Stimulated activated CD4-positive, alpha-beta T cell treated with anti-CD3 and anti-CD28 coated beads, Interleukin-1b, Interleukin-23, amount 100 ng/mL, for 1 hour (primary cell): ENCODE measurements at places on chromosomes 11 and 22.

DNA sequence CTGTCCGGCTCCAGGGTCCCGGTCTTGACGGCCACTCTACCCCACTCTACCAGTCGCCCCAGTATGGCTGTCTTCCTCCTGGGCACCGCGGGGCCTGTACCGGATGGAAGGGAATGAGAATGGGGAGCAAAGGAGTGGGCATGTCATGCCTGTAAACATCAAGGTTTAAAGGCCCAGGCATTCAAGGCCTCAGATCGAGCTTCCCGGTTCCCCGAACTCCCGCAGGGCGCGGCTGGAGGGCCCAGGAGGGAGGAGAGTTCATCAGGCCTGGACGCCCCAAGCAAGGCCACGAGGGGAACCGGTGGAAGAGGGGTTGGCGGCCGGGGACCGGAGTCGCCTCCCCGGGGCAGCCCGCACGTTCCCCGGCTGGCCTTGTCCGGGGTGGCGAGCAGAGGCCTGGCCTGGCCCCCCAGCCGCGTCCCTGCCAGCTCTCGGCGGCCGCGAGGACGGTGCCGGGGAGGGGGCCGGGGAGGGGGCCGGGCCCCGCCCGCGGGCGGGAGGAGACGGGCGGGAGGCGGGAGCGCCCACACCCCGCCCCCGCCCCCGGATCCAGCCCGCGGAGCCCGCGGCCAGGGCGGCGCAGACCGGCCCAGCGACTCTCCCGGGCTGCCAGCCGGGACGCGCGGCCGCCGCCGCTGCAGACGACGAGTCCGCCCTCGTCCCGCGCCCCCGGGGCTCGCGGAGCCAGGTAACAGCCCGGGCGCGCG, at the start of gene CDC42EP1:
CDC42EP1 (plus strand) TSS at position 580 of the 707 bp plus-strand sequence. CDS start 5,870 bp downstream, outside the sequence.
- no peak for DNase-seq

DNA sequence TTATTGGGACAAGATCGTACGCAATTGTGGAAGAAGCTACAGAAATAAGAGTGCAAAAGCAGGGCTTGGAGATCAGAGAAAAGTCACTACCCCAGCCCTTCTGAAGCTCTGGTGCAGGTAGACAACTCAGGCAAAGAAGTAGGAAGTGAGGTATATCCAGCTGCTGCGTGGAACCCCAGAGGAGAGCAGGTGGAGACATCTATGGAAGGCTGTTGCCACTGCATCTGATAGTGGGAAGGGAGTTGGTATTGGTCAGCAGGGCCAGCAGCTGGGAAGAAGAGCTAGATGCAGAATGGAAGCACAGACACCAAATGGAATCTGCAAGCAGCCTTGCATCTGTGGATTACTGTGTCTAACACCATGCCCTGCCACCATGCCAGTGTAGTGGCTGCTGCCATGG, 165.1 kb downstream of the WNT11 start:
- DNase-seq, result no peak

DNA sequence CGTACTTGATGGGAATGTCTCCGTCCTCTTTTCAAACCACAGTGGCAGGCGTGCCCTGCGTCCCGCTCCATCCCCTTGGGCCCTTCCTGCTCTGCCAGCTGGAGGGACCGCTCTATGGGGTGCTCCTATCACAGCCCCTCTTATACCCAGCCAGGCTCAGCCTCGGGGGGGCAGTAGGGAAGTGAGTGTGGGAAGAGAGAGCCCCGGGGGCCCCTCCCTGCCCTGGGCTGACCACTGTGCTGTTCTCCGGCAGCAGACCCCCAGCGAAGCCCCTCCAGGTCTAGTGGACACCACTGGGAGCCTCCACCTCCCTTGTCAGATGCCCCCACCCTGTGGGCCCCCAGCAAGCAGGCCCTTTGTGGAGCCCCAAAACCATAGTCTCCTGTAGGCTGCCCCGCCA, 572.5 kb downstream of the BRD1 start:
- DNase-seq, result no peak

GRCh38 chr11:118175993-118176777, at the start of gene SCN2B:
SCN2B (minus strand) TSS chr11:118176639; CDS start chr11:118176431, 208 bp downstream.
- no peak for DNase-seq

GRCh38 chr11:82906236-82906635, 4.7 kb downstream of the DDIAS start:
- no peak for DNase-seq

DNA sequence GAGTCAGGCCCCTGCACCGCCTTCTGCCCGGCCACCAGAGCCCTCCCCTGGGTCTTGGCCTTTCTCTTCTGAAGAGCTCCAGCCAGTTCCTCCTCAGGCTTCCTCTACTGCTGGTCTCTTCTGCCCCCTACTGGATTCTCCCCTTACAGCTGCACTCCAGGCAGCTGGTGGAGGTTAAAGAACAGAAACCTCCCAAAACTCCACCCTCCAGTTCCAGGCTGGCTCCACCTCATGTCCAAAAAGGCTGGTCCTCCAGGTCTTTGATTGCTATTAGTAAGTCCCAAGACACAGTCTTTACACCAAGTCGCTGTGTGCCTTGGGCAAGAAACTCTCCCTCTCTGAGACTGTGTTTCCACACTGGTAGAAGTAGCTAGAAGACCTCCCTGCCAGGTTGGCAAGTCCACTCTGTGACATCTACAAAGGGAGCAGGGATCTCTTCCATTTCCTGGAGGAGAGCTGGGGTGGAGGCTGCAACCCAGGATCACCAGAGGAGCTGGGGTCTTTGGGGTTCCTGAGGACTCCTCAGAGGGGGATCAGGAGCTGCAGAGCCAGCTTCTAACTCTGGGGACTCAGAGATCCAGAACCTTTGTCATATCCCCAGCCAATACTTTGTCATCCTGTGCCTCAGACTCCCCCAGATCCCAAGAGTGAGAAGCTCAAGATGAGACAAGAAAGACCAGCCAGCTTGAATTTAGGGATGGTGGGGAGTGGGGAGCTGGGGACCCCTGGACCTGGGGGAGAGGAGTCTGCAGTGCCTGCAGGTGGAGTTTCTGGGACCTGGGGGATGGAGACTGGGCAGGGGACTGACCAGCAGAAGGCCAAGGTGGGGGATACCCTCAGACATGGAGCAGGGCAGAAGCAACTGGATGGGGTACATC, 3.4 kb upstream of the IGLL5 start:
- peak; percentile 27 for DNase-seq

DNA sequence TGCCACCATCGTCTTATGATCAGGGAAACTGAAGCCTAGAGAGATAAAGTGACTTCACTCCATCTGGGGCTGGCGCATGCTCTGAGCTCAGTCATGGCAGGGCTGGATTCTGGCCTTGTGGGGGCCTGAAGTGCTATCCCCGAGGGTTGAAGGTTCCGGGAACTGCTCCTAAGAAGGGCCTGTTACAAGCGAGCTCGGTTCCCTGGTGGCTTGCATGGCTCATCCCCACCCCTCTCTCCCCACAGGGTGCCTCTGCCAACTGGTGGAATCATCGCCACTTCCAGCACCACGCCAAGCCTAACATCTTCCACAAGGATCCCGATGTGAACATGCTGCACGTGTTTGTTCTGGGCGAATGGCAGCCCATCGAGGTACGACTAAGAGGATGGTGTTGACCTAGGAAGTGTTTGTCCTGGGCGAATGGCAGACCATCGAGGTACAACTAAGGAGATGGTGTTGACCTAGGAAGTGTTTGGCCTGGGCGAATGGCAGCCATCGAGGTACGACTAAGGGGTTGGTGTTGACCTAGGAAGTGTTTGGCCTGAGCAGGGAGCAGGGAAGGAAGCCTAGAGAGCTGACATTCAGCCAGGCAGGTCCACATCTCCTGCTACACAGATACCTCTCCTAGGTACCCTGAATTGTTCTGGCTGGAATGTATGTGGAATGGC, 19.9 kb downstream of the FADS2 start:
- DNase-seq, result no peak

DNA sequence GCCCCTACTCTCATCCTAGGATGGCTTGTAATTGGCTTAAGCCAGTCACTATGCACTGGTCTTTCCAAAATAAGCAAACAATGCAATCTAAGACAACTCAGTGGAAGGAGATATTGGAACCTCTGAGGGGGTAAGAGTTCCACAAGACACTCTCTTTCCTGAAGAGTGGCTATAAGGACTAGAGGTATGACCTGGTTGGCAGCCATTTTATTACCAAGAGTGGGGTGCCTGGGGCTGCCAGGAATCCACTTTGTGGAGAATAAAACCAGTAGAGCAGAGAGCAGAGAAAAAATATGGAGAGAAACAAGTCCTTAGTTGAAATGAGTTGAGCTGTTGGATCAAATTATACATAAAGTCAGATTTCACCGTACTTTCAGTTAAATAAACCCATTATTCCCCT, 38.8 kb upstream of the CAPRIN1 start:
- no peak for DNase-seq

- no peak for DNase-seq
Measured at GRCh38 chr11:68077617-68078582, 39.1 kb downstream of the TCIRG1 start.

DNA sequence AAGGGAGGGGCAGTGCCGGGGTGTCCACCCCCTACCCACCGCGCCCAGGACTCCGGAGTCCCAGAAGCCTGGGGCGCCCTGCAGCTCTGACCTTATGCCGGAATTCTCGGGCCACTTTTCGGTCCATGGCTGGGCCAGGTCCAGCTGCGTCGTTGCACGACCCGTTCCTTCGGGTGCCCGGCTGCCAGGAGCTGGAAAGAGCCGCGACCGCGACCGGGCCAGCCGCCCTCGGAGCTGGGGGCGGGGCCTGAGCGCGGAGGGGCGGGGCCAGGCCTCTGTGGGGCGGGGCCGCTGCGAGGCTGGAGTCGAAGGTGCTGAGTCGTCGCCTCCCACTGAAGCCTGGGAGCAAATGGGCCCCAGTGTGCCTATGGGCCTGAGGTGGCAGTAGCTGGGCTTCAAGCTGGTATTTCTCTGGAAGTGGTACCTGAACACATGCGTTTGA, at the start of gene USH1C:
USH1C (minus strand) TSS at position 236 of the 442 bp plus-strand sequence; CDS start at position 127, 109 bp downstream.
- DNase-seq, result no peak

GRCh38 chr11:60852117-60852981, 3.4 kb downstream of the PTGDR2 start:
- no peak for DNase-seq

DNA sequence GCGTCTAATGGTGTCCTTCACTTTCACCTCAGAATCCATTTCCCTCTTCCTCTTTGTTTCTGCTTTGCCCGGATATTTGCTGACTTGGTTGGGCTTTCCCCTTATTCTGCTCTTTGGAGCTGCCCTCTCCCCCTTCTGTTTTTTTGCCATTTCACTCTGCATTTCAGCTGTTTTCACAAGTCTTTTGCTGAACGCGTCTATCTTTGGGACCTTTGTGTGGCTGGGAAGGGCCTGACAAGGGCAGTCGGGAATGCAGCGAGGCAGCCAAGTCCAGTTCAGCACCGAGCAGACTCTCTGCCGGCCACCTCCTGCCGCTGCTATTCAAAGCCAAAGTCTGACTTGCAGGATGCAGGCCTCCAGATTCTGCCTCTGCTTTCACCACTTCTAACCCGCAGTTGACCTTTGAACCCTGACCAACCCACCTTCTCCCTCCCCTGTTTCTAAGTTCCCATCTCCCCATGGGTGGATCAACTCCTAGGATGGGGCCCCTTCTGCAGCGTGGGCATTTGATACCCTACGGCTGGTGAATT, 38.2 kb downstream of the FEZ1 start:
- DNase-seq, result no peak

- no peak for DNase-seq
Measured at GRCh38 chr11:87398931-87399330, 361.2 kb downstream of the TMEM135 start.

DNA sequence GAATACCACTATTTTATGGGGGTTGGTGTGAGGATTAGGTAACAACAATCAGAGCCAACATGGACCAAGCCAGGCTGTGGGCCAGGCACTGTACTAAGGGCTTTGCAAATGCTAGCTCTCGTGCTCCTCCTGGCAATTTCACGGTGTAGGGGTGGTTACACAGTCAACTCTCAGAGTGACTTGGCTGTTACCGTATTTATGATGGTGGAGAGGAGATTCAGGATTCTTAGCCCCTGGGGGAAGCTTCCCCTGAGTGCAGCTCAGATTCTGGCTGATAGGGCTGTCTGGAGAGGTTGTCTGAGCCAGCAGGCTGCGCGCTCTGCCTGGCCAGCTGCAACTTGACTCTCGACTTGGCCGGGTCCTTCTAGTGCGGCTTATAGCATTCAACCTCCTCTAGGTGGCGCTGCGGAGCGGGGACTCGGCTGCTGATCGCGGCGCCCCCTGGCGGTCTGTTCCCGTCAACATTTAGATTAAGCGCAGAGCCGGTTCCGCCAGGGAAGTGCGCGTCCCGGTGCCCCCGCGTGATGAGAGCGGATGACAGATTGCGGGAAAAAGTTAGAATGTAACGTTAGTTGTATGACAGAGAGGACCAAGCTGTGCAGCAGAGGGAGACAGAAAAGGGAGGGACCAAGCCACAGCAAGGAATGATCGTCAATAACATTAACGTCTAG, 4.5 kb upstream of the NCF4 start:
- DNase-seq, result peak; percentile 89

DNA sequence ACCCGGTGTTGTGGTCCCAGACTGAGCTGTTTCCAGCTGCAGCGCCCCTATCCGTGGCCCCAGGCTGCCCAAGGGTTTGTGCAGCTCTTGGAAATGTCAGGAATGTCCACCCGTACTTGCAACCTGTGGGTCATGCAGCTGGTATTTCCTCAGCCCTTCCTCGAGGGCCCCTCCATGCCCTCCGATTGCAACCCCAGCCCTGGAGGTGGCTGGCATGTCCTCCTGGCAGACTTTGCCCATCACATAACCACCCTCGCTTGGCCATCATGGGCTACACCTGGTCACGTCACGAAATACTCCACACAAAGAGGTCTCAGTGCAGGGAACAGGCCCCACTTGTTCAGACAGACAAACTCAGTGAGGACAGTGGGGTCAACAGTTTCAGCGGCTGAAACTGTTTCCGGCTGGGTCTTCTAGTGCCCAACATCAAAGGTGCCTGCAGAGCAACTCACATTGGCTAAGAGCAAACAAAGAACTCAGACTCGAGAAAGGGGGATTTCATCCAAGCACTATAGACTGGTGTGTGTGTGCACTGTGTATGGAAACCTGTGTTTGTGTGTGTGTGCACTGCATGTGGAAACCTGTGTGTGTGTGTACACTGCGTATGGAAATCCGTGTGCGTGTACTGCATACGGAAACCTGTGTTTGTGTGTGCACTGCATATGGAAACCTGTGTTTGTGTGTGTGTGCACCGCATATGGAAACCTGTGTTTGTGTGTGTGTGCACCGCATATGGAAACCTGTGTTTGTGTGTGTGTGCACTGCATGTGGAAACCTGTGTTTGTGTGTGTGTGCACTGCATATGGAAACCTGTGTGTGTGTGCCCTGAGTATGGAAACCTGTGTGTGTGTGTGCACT, 72.8 kb upstream of the CCND1 start:
- no peak for DNase-seq

- no peak for DNase-seq
Measured at GRCh38 chr11:7858006-7858405, 61.3 kb upstream of the OR5P2 start.

GRCh38 chr11:14451825-14452224, 47.8 kb downstream of the COPB1 start:
- DNase-seq, result no peak

- no peak for DNase-seq
Measured at GRCh38 chr11:36153551-36153950, 135.7 kb downstream of the COMMD9 start.

DNA sequence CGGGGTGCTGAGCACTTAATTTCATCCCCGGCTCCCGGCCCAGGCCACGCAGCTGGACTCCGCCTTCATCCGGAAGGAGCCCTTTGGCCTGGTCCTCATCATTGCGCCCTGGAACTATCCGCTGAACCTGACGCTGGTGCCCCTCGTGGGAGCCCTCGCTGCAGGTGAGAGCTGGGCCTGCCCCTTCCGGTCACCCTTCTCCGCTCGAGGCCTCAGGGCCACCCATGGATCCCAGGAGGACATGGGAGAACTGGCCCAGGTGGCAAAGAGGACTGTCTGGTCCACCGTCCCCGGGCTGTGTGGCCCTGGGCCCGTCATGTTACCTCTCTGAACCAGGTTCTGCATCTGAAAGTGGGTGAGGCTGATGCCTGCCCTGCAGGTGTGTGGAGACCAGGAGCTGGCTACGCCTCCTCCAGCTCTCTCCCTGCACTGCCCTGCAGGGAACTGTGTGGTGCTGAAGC, 8.6 kb downstream of the ALDH3B1 start:
- DNase-seq, result no peak
